ENCODE measurements at places on chromosomes 1 and 21.

- DNase-seq, result no peak
These were observed 163.4 kb upstream of the CACNA1E start for GRCh38 chr1:181319907-181320306.

DNA sequence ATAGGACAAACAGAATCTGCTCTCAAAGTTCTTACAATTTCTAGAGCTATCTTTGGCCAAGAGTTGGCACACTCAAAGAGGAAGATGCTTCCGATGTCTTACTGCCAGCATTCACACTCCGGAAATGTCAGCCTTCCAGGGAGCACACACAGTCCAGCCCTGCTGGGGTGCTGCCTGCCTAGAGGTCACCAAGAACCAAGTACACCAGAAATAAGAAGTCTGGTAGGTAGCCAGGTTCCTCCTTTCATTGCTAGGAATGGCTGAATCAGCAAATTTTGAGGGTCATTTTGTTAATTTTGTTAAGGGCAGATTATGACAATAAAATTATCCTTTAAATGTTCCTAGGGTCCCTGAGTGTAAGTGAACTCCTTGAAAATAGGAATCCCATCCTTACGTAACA, 77.5 kb downstream of the PLPP3 start:
- no peak for DNase-seq

DNA sequence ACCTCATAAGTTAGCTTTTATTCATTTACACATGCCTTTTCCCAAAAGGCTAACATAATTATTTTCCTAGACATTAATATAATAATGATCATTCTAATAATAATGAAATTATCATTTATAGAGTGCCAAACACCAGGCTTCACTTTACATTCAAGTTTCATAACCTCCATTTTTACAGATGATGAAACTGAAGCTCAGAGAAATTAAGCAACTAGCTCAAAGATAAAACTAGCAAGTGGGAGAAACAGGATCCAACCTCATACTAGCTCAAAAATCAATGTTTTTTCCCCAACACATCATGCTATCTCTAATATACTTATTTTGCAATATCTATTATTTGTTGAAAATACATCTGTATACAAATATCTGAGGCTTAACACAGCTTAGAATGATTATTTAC, 14.0 kb downstream of the LPGAT1 start:
- no peak for DNase-seq

GRCh38 chr21:43195121-43196021, 26.6 kb downstream of the CRYAA start:
- DNase-seq, result no peak

DNA sequence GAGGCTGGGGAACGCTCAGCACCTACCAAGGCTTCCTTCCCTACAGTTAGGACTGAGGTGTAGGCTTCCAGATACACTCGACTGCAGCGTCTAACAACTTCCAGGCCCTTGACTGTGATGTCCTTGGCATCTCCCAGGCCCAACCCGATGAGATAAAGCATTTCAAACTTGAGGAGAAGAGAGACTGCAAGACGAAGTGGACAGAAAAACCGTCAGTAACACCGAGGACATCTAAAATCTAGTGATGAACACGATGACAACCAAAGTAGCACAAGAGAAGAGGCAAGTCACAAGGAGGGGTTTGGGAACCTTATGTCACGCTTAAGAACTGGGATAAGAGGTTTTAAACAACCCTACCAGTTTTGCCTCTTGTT, 314 bp downstream of the DPH5 start:
- DNase-seq, result no peak

Measured in CD4-positive, alpha-beta T cell treated with Interleukin-4 for 4 hours (primary cell).